ENCODE measurements at places on chromosomes 3 and 15.

- no peak for DNase-seq
Observed at GRCh38 chr3:30982416-30983075, 88.1 kb upstream of the GADL1 start.

- DNase-seq: no peak
Observed at GRCh38 chr3:97810779-97811390, 10.9 kb upstream of the CRYBG3 start.

GRCh38 chr3:172096881-172097420 lies 57.6 kb downstream of the FNDC3B start:
- no peak for DNase-seq

DNA sequence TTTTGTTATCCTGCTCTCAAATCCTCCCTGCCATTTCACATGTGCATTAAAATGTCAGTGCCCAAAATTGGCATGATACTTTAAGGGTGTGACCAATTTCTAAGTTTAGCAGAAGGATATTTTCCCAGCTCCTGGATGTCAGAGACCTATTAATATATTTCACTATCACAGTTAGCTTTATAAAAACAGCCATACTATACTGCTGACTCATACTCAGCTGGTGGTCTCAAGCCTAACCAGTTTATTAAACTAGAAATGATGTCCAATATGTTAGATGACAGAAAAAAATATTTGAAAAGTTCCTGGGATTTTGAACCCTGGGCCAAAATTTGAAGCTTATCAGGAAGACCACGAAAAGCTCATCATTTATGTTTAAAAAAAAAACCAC lies 60.9 kb upstream of the ZNF280D start:
- no peak for DNase-seq

GRCh38 chr3:99532246-99532645 lies 106.1 kb upstream of the COL8A1 start:
- no peak for DNase-seq

- DNase-seq: no peak
Observed at GRCh38 chr15:58795825-58796224, 24.7 kb downstream of the MINDY2 start.

GRCh38 chr3:69865925-69866679 lies 126.8 kb downstream of the MITF start:
- no peak for DNase-seq

- no peak for DNase-seq
Observed at GRCh38 chr3:40128166-40128565, 181.3 kb upstream of the EIF1B start.

- no peak for DNase-seq
Observed at GRCh38 chr15:49331442-49331841, 91.6 kb upstream of the FGF7 start.

- no peak for DNase-seq
Observed at GRCh38 chr3:47645551-47645950, 66.9 kb upstream of the CSPG5 start.

GRCh38 chr3:13429631-13430291 lies 9.6 kb upstream of the NUP210 start:
- no peak for DNase-seq

GRCh38 chr3:149992416-149993058 lies 21.8 kb upstream of the PFN2 start:
- no peak for DNase-seq
